HL-60 (cell line): ENCODE measurements at places on chromosomes 2 and 18.
A peak's percentile ranks its signal among the peaks of the same experiment; 100 is the strongest.

DNA sequence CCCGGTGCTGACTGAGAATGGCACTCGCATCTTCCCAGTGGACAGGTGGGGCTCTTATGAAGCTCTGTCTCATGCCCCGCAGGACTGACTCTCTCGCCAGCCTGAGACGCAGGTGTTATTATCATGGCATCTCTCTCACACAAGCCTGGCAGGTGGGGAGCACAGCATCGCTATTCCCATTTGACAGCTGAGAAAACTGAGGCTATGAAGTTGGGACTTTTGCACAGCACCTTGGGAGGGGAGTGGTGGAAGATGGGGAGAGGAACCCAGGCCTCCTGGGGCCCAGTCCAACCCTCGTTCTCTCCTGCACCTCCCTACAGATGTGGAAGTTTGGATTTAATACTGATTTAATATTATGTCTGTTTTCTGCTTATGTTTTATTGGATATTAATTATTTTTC, 9.0 kb upstream of the NTSR2 start:
- DNase-seq: no peak

GRCh38 chr18:65423776-65424175, 327.0 kb upstream of the CDH7 start:
- no peak for DNase-seq

DNA sequence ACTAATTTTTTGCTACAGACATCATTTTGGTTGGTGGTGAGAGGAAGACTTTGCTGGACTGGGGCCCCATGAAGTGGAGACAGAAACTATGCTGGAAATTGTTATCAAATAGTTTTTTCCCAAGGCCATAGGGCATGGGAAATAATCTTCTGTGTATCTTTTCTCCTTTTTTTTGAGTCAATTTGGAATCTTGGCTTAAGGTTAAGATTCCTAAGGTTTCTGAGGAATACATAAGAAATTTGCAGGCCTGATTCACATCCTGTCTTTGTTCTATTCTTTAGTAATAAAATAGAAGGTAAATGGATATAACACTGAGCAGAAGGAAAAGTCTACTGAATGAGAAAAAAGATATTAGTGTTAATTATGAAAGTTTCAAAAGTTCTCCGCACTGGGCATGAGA, 16.6 kb downstream of the SMC6 start:
- no peak for DNase-seq

DNA sequence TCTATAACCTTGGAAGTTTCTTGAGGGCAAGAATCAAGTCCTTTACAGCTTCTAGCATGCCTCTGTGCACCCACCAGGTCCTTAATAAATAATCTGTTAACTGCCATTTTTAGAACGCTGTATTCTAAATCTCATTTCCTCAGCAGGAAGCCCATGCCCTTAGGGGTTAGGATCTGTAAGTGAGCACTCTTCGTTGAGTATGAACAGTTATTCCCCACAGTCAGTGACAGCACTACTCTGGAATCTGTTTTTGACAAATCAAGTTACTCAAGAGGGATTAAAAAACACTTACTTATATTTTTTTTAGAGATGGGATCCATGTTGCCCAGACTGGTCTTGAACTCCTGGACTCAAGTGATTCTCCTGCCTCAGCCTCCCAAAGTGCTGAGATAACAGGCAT, 14.6 kb downstream of the PAIP2B start:
- DNase-seq: no peak

DNA sequence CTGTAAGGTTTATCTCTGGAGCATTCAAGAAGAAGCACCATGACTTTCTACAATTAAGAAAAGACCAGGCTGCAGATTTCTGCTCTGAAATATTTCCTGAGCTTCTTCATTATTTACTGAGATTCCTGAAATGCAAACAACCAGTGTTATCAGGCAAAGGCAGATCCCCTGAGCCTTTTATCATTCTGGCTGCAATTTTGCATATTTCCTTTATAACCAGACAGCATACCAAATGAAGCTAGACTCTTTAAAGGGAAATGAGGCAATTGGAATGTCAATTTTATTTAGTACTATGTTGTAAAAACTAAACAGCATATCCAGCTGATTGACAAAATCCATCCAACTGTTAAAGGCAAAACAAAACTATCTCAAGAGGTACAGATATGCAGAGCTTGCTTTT, 372.5 kb downstream of the RIT2 start:
- no peak for DNase-seq

DNA sequence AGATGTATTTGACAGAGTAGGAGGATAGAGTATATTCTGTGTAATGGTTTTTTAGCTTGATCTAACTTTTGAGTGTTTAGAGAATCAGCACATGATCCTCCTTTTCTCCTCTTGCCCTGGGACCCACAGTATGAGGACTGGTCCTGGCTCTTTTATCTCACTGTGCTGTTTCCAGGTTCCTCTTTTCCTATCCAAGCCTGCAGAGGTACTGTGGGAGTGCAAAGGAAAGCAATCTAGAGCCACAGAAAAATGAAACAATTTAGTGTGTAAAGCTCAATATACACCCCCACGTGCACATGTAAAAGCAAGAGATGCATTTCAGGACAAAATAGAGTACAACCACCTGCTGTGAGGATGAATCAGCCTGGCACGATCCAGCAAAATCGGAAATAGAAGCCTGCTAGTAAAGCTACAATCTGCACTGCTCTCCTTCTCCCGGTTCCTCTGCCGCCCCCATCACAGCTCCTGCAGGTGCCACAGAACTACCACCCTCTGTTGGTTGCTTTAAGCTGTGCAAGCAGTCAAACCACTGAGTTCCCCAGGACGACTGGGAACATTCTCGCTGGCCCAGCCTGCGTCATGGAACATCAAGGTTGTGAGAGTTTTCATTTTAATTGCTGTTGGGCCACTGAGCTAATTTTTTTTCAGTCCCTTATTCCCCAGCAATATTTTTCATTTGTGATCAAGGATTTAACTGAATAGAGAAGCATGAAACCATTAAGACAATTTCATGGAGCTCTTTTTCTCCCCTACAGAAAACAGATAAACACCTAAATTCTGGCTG, 47.8 kb upstream of the MAPRE3 start:
- peak; percentile 30 for DNase-seq

- no peak for DNase-seq
Observed at GRCh38 chr2:69260666-69261065, 126.4 kb downstream of the GFPT1 start.

GRCh38 chr2:58769864-58770234, 528.7 kb upstream of the FANCL start:
- no peak for DNase-seq

- no peak for DNase-seq
Observed at GRCh38 chr2:38966678-38967077, 77.0 kb downstream of the ARHGEF33 start.

GRCh38 chr18:60413944-60414547, 41.5 kb upstream of the MC4R start:
- no peak for DNase-seq

- no peak for DNase-seq
Observed at GRCh38 chr2:135258193-135258592, 206.1 kb downstream of the RAB3GAP1 start.

DNA sequence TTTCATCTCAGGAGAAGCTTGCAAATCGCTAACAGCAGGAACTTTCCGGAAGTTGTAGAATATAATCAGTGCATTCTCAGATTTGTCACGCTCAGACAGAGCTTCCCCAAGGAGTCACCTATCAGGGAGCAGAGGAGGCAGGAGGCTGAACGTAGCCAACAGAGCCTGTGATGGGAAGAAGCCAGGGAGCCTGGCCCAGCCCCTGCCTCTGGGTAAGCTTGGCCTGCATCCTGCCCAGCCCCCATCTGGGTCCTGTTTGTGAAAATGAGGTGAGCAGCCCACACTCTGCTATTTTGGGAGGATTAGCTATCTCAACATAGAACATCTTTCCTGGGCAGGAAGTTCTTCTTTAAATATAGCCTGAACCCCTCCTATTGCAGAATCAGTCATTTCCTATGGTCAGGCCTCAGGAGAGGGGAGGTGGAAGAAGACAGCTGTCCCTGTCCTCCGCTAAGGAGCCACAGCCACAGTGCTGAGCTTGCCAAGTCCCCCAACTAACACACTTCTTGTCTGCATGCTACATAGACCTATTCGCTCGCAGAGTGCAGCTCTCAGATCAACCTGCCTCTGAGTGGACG, 19.2 kb upstream of the PKDCC start:
- DNase-seq: no peak

- DNase-seq: no peak
Observed at GRCh38 chr2:210199854-210200253, 25.4 kb downstream of the ACADL start.

- DNase-seq: peak; percentile 62
Observed at GRCh38 chr2:238106698-238107524, 6.8 kb downstream of the ESPNL start.

DNA sequence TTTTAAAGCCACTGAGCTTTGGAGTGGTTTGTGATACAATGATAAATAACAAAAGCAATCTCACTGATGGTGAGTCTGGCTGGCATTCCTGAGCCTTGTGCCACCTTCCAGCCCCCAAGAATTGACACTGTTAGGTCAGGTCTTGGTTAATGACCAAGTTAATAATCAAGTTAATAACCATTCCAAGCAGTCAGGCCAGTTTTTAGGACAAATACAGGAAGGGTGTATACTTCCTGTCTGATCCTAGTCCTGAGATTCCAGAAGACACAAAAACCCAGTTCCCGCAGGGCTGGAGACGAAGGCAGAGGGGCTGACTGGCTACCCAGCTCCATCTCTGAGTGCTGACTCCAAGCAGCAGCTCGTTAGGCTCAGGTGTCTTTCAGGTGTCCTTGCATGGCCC, 74.6 kb upstream of the LAPTM4A start:
- DNase-seq: no peak

GRCh38 chr2:134736167-134736880, 17.5 kb upstream of the TMEM163 start:
- DNase-seq: no peak

DNA sequence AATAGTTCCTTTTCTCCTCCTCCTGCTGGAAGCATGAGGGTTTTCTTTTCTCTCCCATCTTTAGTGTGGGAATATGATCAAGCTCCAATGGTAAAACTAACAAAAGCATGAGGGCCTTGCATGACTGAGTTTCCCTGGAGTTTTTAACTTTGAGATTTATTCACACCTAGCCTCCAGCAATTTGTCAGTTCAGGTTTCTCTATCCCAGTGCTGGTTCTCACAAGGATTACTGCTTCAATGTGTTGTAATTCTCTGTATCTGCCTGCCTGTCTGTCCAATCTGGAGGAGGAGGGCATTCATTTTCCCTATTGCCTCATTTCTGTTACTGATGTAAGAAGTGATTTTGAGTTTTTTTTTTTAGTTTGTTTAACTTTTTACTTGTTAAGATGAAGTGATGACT, 57.6 kb upstream of the RPRM start:
- DNase-seq: no peak

DNA sequence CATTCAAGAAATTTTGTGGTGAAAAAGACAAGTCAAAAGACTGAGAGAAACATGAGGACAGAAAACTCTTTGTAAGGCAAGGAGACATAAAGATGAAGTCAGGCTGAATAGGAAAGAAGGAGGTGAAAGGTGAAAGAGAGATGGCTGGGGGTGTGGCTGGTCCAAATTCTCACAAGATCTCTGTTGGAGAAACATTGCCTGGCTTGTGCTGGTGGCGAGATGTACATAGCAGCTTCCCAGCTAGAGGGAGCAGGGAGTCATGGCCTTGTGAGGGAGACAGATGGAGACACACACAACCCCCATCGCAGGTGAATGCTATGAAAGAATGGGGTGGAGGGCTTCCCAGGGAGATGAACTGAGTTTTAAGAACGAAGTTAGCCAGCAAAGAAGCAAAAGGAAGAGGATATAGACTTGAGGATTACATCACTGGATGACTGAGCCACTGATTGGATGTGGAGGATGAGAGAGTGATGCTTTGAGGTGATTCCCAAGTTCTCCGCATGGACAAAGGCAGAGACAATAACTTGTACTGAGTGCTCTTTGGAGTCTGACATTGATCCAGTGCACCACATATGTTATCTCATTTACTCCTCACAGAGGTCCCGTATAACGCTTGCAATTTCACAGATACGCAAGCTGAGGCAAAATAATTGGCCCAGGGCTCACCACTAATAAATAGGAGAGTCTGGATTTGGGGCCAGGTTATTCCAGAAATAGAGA, 3.7 kb upstream of the EMX1 start:
- no peak for DNase-seq

GRCh38 chr2:135059577-135059976, 7.5 kb downstream of the RAB3GAP1 start:
- no peak for DNase-seq

DNA sequence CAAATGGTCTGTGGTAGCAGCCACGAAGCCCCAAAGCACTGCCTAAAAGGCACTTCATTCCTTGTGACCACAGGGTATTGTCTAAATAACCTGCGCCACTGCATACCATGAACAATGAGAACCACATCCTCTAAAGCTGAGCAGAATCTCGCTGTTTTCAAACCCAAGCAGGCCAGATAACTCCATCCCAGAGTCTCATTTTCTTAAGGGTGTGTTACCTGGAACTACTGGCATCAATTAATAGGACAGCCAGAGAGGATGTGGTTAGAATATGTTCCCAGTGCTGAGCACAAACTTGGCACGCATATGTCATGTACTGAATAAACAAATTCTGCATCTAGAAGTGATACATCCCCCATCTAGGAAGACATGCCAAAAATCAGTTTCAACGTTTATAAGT, 13.0 kb downstream of the VPS4B start:
- DNase-seq: no peak

- DNase-seq: no peak
Observed at GRCh38 chr2:30031184-30031583, 109.8 kb upstream of the ALK start.

DNA sequence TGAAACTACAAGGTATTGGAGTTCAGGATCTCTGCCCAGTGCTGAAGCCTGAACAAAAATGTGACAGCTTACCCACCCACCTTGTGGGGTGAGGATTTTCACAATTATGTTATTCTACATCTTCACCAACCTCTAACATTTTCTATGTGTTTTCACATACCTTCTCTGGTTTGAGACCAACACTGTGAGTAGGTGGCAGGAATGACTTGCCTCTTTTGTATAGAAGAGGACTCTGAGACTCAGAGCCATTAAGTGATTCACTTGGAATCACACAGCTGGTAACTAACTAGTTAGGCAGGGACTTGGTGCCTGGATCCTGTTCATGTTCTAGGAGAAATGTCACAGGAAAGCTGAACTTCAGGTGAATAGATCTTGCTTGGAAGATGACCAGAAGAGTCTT, 14.8 kb upstream of the SRBD1 start:
- DNase-seq: no peak

- DNase-seq: no peak
Observed at GRCh38 chr18:40159141-40160017, 1795.7 kb upstream of the PIK3C3 start.

DNA sequence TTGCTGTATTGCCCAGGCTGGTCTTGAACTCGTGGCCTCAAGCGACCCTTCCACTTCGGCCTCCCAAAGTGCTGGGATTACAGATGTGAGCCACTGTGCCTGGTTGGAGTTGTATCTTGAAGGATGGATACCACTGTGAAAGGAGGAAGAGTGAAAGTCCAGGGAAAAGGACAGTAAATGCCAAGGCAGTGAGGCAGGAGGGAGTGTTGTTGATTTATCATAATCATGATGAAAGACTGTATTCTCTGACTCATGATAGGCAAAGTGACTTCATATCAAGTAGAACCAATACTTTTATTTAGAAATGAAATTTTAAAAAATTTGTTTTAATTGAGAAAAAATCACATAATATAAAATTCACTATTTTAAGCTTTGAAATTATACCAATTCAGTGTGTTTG, 162.3 kb downstream of the ARHGAP28 start:
- no peak for DNase-seq

- no peak for DNase-seq
Observed at GRCh38 chr2:222568865-222569264, 87.0 kb downstream of the FARSB start.

GRCh38 chr2:28343184-28343942, 49.3 kb upstream of the FOSL2 start:
- peak; percentile 56 for DNase-seq

- no peak for DNase-seq
Observed at GRCh38 chr18:44811572-44812125, 131.0 kb downstream of the SETBP1 start.
